Left renal cortex interstitium (tissue), 4 donors: ENCODE measurements at places on chromosomes 12 and 14.

- DNase-seq = no peak
These were observed 311.6 kb upstream of the DIO3 start for GRCh38 chr14:101249676-101250036.

DNA sequence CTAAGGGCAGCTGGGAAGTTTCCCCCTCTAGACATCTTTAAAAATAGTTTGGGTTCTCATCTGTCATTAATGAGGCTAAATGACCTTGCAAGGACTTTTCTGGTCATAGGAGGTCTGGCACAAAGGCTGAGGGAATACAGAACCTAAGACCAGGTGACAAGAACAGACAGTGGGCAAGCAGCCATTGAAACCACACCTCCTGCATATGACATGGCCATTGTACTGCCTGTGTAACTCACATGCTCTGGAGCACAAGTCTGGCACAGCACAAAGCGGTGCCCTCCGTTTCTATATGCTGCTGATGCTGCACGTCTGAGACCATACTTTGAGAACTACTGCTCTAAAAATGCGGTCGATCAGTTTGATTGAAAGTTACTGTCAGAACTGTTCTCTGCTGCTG, 143.3 kb downstream of the APAF1 start:
- DNase-seq = no peak

- no peak for DNase-seq
These were observed 264.7 kb downstream of the EGLN3 start for GRCh38 chr14:33686218-33686617.

DNA sequence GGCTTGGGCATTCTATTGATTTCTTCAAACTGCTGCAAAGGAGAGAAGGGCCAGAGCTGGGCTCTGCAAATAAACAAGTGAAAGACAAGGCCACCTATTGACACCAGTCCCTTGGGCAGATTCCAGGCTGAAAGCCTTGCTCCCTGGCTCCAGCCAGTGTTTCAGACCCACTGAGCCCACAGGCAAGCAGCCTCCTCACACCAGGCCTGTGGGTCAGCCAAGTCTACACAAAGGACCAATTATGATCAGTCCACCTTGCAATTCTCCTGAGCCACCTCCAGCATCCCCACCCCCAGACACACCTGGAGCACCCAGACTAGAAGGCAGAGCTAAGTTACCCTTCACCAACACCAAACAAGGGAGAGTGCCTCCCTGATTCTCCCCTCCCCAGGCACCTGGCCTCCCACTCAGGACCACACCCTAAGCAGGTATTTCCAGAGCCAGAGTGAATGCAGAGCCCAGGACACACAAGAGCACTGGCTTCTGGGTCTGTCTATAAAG, 13.8 kb downstream of the ACTN1 start:
- DNase-seq = no peak

DNA sequence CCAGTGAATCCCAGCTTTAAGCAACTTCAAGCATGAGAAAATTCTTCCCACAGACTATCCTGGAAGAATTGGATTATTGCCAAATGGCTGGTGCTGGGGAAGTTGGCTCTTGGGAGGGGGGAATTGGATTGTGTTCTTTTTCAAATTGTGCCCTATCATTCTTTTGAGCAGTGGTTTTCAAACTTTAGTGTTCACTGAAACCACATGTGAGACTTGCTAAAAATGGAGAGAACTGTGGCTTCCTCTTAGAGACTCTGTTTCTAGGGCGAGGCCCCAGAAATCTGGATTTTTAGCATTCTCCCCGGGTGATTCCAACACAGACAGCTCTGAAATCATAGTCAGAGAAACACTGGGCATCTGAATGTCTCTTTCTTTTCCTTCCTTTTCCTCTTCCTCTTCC, 14.3 kb upstream of the OTUB2 start:
- no peak for DNase-seq

- DNase-seq = no peak
These were observed 244.3 kb downstream of the EMP1 start for GRCh38 chr12:13440844-13441243.
